Kidney epithelial cell (primary cell): ENCODE measurements at places on chromosomes 2 and 18. TPM values are rescaled to one million over a fixed set of nuclear protein-coding genes. Genes with fewer than 3 reads are reported as not detected.

DNA sequence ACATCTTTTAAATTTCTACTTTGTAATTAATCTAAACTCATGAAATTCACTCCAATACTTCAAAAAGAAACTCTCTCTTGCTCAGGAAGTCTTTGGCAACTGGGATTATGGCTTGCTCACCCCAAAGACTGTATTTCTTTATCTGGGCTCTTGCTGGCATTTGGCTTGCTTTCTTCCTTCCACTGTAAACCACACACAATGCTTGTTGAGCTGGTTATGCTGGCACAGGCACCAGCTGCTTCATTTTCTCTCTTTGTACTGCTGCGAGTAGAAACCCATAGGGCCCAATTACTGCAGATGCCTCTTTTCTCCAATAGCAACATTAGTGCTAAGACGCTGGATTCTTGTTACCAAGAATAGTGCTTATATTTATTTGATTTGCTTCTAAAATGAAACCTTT, 51.4 kb downstream of the SLC38A11 start:
- DNase-seq = no peak

- DNase-seq = no peak
Observed at GRCh38 chr2:160338901-160339685, 139.0 kb upstream of the ITGB6 start.

PPM1G gene
- total RNA-seq = 110 and 121 TPM in 2 replicates

LHCGR gene
- not detected in 2 replicates for total RNA-seq

- no peak for DNase-seq
Observed at GRCh38 chr2:14354231-14354630, 278.3 kb upstream of the LRATD1 start.
